ENCODE measurements at places on chromosomes 16 and 17. TPM values are rescaled to one million over a fixed set of nuclear protein-coding genes. Genes with fewer than 3 reads are reported as not detected.
A peak's percentile ranks its signal among the peaks of the same experiment; 100 is the strongest.

DNA sequence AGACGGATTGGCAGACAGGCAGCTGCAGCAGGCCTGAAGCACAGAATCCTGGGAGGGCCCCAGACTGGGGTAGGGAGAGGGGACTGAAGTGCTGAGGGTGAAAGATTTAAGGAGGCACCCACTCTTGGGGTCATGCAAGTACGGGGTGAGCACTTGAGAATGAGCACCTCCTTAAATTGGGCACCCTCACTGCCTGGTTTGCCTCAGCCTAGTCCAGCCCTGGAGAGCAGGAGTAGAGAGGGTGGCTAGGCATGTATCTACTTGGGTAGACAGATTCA, 154.1 kb upstream of the CDC42EP4 start:
- DNase-seq = no peak

DNA sequence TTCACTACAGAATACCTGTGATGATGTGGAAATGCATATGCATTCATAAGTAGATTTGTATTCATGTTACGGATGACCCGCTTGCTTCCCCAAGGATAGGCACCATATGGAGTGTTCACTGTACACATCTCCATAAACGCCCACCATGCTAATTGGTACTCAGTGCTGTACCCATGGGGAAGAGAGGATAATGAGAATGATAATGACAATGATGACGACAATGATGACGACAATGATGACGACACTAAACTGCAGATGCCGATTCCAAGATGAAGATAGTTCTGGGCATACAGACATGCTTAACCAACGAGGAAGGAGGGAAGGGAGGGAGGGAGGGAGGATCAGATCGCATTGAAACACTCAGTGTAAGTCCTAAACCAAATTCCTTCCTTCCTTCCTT, 26.5 kb upstream of the ZFHX3 start:
- no peak for DNase-seq

GRCh38 chr16:70743791-70744190, 57.2 kb downstream of the VAC14 start:
- DNase-seq = no peak

GRCh38 chr16:85195271-85195647, 83.0 kb upstream of the CIBAR2 start:
- no peak for DNase-seq

- DNase-seq = no peak
Observed at GRCh38 chr16:21023509-21024202, 123.1 kb downstream of the LYRM1 start.

GRCh38 chr16:22071331-22071910, 20.9 kb upstream of the VWA3A start:
- DNase-seq = no peak

- no peak for DNase-seq
Observed at GRCh38 chr16:65229191-65229662, 107.4 kb upstream of the CDH11 start.

DNA sequence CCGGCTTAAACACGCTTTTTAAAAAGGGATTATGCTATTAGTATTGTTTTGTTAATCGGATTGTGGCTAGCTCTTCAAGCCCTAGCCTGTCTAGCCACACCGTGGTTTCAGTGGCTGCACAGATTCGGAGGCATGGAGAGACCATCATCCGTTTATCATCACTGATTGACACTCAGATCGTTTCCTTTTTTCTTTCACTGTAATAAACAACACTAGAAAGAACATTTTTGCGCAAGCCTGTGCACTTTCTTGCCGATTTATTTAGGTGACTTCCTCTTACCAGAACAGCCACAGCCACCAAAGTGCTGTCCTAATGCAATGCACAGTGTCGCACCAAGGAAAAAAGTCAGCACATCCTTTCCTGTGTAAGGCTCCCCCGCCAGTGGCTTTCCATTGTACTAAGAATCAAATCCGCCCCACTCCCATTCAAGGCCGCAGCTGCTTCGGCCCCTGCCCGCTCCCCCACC, 78.2 kb downstream of the CRISPLD2 start:
- no peak for DNase-seq

DNA sequence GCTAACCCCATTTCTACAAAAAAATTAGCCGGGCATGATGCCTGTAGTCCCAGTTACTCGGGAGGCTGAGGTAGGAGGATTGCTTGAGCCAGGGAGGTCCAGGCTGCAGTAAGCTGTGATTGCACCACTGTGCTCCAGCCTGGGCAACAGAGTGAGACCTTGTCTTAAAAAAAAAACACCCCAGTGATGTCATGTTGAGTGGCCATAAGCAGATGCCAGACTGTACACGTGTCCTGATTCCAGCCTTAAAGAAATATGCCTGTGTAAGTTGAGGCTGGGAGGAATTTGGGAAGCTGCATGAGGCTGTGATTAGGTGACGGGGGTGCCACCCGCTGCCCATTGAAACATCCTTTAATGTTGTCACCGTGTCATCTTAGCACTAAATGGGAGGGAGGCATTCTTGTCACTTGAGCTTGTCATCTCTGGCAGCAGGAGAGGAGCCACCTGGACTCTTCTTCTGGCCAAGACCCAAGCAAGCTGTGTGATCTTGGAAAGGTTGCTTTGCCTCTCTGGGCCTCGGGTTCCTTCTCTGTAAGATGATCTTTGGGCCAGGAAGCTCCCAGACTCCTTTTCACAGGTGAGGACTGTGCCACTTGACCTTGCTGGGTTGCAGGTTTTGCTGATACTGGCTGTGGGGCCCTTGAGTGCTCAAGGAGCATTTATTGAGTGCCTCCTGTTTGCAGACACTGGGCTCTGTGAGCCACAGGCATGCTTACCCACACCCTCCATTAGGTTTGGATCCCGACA, 98.3 kb upstream of the CIBAR2 start:
- no peak for DNase-seq

DNA sequence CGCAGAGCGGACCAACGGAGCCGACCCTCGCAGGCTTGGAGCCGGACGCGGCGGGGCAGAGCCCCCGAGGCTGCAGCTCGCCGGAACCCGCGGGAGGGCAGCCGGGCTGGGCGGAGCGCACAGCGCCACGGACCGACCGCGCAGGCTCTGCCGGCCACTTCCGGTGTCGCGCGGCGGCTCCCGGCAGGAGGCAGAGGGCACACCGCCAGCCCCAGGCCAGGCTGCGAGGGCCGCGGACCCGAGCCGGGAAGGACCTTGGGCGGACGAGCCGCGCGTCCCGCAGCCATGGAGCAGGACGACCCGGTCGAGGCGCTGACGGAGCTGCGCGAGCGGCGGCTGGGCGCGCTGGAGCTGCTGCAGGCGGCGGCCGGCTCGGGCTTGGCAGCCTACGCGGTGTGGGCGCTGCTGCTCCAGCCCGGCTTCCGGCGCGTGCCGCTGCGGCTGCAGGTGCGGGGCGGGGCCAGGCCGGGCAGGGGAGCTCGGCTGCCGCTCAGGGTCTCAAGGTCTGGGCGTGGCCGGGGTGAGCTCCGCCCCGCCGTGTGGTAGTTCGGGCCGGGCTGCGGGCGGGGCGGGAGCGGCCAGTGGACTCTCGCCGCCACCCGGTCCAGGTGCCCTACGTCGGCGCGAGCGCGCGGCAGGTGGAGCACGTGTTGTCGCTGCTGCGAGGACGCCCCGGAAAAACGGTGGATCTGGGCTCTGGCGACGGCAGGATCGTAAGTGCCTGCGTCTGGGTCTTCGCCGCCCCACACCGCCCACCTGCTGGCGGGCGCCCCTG, at the start of gene ANTKMT:
ANTKMT (plus strand) TSS at position 157 of the 775 bp plus-strand sequence; CDS start at position 286, 129 bp downstream.
- DNase-seq = peak; percentile 79

DNA sequence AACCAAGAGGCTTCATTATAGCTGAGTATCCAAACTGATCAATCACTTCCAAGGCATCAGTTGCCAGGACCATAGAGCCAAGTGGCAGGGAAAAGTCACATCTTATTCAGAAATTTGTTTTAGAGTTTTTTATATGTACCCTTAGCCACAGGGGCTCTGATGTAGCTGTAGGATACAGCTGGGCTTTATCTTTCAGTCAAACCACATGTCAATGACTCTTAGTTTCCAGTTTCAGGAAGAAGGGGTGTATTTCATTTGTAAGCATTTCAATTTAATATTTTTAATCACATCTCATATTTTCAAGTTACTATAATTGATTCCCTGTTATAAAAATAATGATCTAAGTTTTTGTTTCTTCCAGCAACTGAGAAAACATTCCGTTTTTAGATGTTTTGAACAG, 2.9 kb upstream of the FLCN start:
- DNase-seq = no peak

The UBE2Z gene
- 23.8 TPM for total RNA-seq

The C17orf113 gene
- total RNA-seq = 0.17 TPM

The HBA2 gene
- 36,951 TPM for total RNA-seq

The HOXB8 gene
- total RNA-seq = not detected

The GPR142 gene
- total RNA-seq = not detected

The C16orf78 gene
- total RNA-seq = not detected

The PRKCB gene
- 6.2 TPM for total RNA-seq

The PIRT gene
- not detected for total RNA-seq

The TBC1D28 gene
- total RNA-seq = not detected

The PRSS8 gene
- 8.3 TPM for total RNA-seq

The CCL1 gene
- total RNA-seq = not detected

All from liver (tissue), 10 donors.